Activated CD8-positive, alpha-beta memory T cell treated with anti-CD3 and anti-CD28 coated beads, Interleukin-2, amount 50 U/mL, for 4 hours (primary cell): ENCODE measurements at places on chromosomes 6 and 20.

- DNase-seq = no peak
Observed at GRCh38 chr20:43878776-43879175, 35.9 kb upstream of the TOX2 start.

GRCh38 chr20:19682249-19682648 lies 75.8 kb upstream of the RIN2 start:
- DNase-seq = no peak

GRCh38 chr20:63538204-63539091 lies 1.3 kb upstream of the PTK6 start:
- no peak for DNase-seq

DNA sequence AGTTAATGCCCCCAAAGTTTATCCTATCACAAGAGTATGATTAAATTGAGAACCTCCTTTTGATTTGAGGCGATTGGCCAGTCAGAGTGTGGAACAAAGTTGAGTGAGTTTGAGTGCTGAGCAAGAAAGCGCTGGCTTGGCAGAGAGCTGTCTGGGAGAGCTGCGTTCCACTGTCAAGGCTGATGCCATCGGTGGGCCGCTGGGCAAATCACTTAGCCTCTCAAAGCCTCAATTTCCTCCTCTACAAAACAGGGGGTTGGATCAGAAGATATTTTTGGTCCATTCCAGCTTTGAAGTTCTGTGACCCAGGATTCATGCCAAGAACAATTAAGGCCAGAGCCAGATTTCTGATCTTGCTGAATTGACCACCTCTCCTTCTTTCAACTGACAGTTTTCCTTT lies 60.2 kb downstream of the TMEM242 start:
- DNase-seq = no peak

DNA sequence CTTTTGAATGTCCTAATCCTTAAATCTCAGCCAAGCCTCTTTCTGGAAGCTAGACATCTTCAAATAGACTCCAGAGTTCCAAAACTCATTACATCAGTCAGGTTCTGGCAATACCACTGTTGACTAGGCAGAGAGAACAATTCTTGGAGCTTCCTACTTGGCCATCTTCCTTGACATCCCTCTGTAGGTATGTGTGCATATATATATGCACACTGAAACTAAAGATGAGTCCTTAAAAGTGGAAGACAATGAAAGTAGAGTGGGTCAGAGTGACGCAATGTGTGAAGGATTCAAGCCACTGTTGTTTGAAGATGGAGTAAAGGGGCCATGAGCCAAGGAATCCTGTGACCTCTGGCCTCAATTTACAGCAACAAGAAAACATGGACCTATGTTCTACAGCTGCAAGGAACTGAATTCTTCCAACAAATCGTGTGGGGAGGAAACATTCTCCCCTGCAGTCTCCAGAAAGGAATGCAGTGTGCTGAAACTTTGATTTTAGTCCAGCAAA lies 18.7 kb upstream of the DUSP22 start:
- DNase-seq = no peak

DNA sequence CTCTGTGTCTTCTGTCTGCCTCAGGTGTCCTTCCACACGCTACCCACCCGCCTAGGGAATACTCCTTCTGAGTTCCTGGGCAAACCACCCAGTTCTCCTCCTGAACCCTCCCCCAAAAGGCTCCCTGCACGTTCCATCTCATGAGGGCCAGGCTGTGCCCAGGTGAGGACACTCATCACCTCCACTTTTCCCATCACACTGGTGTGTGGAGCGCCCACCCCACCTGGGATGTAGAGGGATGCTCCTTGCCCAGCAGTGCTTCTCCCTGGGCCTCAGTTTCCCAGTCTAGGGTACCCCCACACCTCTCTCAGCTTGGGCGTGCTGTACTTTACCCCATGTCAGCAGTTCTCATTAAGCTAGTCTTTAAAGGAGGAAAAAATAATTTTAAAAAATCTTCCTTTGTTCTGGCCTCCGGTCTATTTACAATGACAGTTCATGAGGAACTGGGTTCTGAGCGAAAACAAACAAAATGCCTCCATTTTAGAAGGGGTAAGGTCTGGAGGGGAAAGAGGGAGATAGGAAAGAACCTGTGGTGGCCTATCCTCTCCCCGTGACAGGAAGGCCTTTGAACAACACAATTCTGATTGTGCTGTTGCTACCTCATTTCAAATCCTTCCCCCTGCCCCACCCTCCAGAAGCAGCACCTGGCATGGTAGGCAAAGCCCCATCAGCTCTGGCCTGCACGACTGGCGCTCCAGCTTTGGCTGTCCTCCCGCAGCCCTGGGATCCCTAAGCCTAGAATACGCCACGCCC lies 1.7 kb upstream of the C20orf203 start:
- DNase-seq = no peak

DNA sequence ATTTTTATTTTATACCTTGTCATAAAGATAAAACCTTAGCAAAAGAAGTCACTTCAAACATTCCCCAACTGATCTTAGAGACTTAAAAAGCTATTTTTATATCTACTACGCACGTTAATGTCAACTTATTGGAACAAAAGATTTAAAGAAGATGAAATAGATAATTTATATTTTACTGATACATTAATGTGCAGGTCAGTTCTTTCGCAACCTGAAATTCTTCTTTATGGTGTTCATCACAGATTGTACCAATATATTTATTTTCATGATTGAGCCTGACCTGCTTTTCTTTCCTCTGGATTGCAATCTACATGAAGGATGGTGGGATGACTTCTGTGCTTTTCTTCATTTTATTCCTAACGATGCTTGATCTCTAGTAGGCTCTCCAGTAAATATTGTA lies 596.3 kb downstream of the PHF3 start:
- no peak for DNase-seq

- DNase-seq = no peak
Observed at GRCh38 chr6:168128631-168129291, 49.7 kb upstream of the FRMD1 start.
